ENCODE measurements at places on chromosomes 7 and 10. TPM values are rescaled to one million over a fixed set of nuclear protein-coding genes. Genes with fewer than 3 reads are reported as not detected.

PNLIPRP2 gene
- total RNA-seq: not detected

EN2 gene
- not detected for total RNA-seq

TFPI2 gene
- total RNA-seq: not detected

LFNG gene
- total RNA-seq: 89.8 TPM

FAM24B gene
- total RNA-seq: 3.0 TPM

TMEM140 gene
- 17.4 TPM for total RNA-seq

All from natural killer cell treated with Interleukin-12 subunit alpha and Interleukin-12 subunit beta and Interleukin-15 and Interleukin-18, amount 100 ng/mL, for 72 hours (primary cell).